ENCODE measurements at places on chromosomes 3 and 15. TPM values are rescaled to one million over a fixed set of nuclear protein-coding genes. Genes with fewer than 3 reads are reported as not detected.

GRCh38 chr3:192062186-192062585 is 601.2 kb downstream of the PYDC2 start:
- no peak for DNase-seq

DNA sequence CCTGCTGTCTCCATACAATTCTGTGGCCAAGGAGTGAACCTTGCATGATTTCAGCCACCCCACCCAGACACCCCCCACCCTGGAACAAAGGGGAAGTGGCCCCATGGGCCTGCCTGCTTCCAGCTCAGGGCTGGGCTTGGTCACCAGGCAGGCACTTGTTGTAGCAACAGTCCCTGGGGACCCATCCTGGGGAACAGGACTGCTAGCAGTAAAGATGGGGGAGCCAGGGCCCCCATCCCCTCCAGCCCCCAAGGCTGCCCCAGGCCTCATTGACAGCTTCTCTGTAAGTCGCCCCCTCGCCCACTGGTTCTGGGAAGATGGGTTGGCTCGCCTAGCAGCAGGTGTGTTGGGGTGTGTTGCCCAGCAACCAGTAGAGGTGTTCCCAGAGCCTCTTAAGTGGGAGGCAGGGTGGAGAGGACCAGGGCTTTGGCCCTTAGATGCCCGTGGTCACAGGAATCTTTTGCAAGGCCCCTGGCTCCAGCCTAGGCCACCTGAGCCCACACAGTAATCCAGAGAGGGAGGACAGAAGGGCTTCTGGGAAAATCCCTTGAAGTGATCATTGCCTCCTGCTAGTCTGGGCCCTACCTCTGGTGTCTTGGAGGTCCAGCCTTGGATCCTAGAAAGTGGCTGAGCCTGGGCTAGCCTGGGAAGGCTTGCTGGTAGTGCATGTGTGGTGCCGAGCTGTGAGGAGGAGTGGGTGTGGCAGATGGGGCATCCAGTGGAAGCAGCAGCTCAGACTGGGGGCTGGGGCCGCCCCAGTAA is 48.9 kb downstream of the CYP11A1 start:
- DNase-seq, result peak; percentile 59

DNA sequence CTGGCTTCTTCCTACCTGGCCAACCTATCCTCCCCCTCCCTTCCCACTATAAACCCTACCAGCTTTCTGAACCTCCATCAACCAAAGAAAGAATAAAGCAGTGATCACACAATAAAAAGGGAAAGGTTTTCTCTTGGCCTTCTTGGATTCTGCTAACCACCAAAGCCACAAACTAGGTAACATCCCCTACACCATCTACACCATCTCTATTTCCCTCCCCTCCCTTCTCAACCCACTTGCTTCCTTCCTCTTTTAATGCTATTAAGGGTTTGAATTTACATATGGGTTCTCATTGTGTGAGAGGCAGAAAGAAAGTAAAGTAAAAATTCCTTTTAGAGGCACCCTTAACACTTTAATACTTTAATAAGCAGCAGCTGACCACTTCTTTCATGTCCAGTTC is 25.8 kb upstream of the RSL24D1 start:
- no peak for DNase-seq

DNA sequence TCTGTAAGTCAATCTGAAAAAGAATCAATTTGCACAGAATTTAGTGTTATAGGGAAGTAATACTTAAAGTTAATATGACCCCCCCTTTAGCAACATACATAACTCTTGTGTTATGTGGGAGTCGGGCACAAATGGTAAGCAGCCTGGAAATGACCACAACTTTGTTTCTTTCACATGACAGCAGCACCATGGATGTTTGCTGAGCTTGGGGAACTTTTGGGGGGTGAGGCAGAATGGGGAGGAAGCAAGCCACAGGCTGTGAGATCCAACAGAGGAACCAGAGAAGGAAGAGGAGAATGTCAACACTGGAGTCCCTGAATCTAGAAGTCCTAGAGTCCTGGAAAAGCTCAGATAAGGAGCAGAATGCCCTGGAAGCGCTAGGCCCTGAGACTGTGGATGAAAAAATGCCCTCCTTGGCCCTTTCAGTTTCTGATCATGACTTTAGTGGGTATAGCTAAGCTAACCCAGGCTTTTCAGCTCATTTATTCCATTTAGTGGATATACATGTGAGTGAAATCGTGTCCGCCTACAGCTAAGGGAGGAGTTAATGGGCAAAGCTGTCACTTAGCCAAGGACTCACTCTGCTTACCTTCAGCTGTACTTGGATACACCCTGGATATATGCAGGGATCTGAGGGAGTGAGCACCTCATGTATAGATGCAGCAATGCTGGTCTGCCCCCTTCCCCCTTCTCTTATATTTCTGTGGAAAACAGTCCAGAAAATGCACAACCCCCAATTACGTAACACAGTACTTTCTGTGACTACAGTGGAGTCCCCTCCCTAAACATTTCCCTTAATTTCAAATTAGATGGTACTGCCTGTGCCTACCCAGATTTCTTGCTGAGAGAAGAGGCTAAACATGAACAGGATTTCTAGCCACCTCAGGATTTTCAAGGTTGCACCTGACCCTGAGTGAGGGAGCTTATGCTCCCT is 39.1 kb downstream of the CFAP91 start:
- DNase-seq, result no peak

DNA sequence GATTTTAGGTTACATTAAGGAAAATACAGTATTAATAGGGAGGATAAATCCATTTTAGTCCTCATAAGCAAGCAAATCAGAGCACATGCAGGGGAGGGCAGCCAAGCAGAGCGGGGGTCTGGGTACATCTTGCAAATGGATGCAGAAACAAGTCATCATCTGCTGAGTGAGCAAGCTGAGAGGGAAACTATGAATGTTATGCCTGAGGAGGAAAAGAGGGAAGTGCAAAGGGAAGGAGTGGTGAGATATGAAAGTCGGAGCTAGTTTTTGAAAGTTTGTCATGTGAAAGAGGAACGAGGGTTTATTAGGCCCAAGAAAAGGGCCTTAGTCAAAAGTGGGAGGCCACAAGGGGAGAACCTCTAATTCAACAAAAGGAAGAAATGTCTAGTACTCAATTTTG is 15.4 kb downstream of the PTX3 start:
- DNase-seq, result no peak

DNA sequence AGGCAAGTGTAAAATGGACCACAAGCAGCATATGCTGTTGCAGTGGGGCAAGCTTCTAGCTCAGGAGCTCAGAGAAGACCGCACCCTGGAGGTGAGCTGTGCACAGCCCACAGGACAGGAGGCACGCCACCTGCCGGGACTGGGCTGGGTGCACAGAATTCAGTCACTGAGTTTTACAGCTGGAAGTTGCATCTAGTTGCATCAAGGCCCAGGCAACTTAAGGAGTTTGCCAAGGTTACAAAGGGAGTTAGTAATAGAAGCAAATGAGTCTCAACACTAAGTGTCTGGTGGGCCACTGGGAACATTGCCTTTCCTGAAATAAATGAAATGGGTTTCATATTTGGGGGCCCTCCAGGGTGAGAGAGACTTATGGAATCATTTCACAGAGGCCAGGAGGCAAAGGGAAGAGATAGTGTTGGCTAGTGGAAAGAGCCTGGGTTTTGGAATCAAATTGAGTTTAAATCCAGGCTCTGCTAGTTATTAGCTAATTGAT is 36.0 kb upstream of the TIMP4 start:
- no peak for DNase-seq

- DNase-seq, result no peak
Measured at GRCh38 chr15:65923264-65923663, 54.0 kb downstream of the RAB11A start.

- DNase-seq, result no peak
Measured at GRCh38 chr3:94256888-94257813, 194.3 kb downstream of the NSUN3 start.

NEDD4 gene
- 8.1 TPM for total RNA-seq

C3orf52 gene
- 2.5 TPM for total RNA-seq

SLC25A38 gene
- total RNA-seq, result 14.4 TPM

CCDC54 gene
- not detected for total RNA-seq

All from Right ventricle myocardium superior (tissue), 1 donor.